ENCODE measurements at places on chromosomes 12 and 14.

- DNase-seq, result no peak
These were observed 102.5 kb upstream of the PRICKLE1 start for GRCh38 chr12:42691991-42692557.

GRCh38 chr12:11777451-11777850, 128.0 kb downstream of the ETV6 start:
- no peak for DNase-seq

GRCh38 chr12:107493135-107493494, 192.5 kb upstream of the PWP1 start:
- DNase-seq, result no peak

DNA sequence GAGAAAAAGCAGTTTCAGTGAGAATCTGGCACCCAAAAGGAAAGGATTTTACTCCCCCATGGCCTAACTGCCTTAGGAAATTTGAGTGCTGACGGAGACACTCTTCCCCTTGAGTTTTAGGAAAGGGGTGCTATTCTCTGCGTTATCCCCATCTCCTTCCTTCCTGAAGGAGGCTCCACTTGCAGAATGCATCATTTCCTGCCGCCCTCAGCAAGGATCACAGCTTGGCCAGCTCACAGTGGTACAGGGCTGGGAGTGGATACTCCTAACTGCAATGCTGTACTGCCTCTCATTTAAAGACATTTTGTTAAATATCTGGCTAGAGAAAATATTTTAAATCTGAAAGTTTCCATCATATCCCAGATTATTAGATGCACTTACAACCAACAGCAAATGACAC, 33.0 kb downstream of the RDH12 start:
- no peak for DNase-seq

GRCh38 chr14:58299401-58300330, 1.3 kb downstream of the ARID4A start:
- DNase-seq, result peak; percentile 41
